ENCODE measurements at places on chromosomes 7 and 10. TPM values are rescaled to one million over a fixed set of nuclear protein-coding genes. Genes with fewer than 3 reads are reported as not detected.

HECW1 gene
- 2.1 TPM for polyA plus RNA-seq

- no peak for DNase-seq
These were observed 5.7 kb upstream of the ZMIZ1 start for GRCh38 chr10:79063071-79063491.

GRCh38 chr10:60352105-60352504 lies 37.6 kb downstream of the ANK3 start:
- DNase-seq, result no peak

DNA sequence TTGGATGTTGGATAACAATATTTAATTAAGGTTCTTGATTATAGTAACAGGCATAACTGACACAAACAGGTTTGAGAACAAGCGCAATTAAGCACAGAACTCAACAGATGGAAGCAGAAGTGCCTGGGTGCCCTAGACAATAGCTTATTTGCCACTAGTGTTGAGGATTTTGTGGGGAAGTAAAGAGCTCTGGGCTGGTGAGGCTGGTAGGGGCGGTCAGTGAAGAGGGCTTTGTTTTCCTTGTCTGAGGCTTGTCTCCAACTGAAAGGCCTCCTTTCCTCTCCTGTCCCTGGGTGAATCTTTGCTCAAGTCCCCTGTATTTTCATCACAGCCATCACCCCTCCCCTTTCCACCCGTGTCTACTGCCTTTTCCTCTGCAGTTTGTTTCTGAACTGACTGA lies 104.6 kb downstream of the KAT6B start:
- DNase-seq, result no peak

DNA sequence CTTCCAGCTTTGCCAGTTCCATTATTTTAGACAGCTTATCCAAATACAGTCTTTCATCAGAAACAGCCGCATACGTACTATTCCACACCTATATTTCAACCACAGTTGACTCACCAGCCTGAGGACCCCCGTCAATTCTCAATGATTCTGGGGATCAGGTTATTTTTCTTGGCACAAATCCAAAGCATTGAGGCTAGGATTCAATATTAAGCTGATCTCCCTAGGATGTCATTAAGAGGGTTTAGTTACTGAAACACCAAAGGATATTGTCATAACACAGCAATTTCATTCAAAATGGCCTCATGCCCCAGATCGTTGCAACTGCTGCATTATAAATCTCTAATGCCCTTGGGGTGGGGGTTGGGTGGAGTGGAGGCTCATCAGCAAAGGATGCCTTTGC lies 214.6 kb downstream of the PTEN start:
- no peak for DNase-seq

- no peak for DNase-seq
These were observed 17.7 kb upstream of the IGFBP3 start for GRCh38 chr7:45938626-45939302.

- DNase-seq, result no peak
These were observed 41.5 kb downstream of the CYP17A1 start for GRCh38 chr10:102795453-102796406.

DNA sequence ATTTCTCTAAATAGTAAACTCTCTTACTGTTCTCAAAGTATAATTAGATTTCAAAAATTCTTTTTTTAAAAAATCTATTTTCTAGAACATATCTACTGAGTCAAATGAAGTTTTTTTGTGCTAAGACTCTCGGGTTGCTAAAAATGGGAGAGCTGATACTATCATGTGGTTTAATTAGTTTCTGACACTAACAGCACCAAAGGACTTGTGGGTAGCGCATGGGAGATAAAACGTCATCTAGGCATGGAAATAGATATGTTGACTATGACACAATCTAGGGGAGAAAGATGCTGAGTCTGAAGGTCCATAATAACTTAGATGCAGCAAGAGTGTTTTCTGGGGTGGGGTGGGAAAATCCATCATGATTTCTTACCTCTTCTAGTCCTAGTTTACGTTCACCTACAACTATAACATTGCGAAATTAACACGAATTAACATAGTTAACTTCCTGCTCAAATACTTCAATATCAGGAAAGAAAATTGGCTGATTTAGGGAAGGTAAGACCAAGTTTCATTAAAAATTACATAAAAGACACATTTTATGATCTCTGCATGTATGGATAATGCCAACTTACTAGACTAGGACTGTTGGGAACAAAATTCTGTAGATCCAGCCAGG lies 14.3 kb upstream of the ARMC3 start:
- no peak for DNase-seq

DNA sequence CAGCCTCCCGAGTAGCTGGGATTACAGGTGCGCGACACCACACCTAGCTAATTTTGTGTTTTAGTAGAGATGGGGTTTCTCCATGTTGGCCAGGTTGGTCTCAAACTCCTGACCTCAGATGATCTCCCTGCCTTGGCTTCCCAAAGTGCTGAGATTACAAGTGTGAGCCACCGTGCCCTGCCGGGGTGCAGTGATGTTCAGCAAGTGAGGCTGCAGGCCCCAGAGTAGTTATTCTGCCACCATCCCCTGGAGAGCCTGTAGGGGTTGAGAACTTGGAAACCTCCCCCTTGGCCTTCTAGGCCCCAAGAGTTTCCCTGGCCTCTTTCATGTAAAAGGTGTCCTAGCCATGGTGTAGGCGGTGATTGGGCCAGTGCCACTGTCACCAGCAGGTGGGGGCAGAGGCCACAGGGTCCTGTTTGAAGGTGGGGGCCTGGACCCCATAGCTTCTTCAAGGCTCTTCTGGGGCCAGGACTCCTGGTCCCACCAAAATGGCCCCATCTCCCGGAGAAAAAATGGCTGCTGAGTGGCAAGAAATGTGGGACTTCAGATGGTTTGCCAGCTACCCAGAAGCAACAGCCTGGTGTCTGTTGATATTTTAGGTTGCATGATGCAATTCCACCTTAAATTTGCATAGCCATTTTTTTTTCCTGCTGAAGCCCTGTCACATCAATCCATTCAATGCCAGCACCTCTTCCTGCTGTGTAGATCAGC lies 25.5 kb upstream of the INMT start:
- no peak for DNase-seq

- DNase-seq, result no peak
These were observed 588 bp upstream of the ORC5 start for GRCh38 chr7:104208421-104208780.

GRCh38 chr10:80182986-80183385 lies 22.4 kb downstream of the ANXA11 start:
- DNase-seq, result no peak

GRCh38 chr7:25073451-25073850 lies 51.6 kb downstream of the CYCS start:
- DNase-seq, result peak; percentile 81

DNA sequence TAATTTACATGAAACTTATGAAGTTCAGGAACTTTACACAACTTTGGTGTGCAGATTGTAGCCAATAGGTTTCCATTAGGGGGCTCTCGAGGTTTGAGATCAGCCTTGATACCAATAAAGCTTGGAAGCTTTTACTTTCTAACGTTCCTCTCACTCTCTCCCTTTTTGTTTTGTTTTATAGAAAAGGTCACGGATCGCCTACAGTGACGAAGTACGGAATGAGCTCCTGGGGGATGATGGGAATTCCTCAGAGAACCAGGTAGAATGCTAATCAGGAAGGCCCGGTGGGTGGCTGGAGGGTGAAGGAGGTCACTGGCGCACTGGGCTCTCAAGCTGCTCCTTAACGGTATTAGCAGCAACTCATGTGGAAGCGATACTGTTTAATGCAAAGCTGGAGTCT lies 79.9 kb downstream of the VTI1A start:
- no peak for DNase-seq

DNA sequence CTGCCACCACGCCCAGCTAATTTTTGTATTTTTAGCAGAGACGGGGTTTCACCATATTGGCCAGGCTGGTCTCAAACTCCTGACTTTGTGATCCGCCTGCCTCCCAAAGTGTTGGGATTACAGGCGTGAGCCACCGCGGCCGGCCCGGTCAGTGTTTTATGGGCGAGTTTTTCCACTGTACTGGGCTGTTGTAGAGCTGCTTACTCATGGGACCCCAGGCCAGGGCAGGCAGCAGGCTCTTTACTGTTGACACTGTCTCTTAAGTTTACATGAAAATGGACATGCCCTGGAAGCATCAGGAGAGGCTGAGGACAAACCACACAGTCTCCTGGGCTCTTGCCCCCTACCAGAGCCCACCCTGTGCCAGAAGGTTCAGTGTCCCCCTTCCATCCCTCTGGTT lies 11.2 kb downstream of the NACAD start:
- no peak for DNase-seq

DNA sequence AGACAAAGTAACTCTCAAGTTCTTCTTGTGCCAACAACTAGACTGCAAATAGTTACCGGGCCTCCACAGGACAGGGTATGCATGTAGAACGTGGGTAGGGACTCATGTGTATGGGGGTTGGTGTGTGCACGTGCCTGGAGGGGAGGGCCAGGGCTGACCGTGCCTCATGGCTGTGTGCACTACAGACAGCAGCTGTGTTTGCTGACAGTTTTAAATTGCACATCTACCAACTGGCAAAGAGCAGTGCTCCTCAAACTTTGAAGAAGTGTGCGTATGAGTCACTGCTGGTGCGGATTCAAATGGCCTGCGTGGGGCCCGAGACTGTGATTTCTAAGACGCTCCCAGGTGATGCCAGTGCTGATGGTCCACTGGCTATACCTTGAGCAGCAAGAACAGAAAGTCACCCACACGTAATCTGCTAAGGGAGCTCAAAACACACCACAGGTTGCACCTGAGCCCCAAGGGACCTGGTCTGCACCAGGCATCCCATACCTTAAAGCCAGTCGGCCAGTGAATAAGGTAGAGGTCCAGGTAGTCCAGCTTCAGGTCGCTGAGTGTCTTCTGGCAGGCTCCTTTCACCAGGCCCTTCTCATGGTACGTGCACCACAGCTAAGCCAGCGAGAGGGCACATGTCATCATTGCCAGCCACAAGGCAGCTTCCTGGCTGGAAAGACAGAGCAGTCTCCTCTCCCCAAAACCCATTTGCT lies 8.5 kb downstream of the AKR1B1 start:
- no peak for DNase-seq

Data from BJ (cell line).